ENCODE measurements at places on chromosomes 13 and 19.
A peak's percentile ranks its signal among the peaks of the same experiment; 100 is the strongest.

- DNase-seq: no peak
Measured at GRCh38 chr13:88153353-88153752, 482.2 kb downstream of the SLITRK5 start.

- DNase-seq: no peak
Measured at GRCh38 chr13:73194310-73194709, 135.5 kb downstream of the KLF5 start.

GRCh38 chr13:25649001-25649633 is 277.3 kb downstream of the ATP8A2 start:
- DNase-seq: no peak

GRCh38 chr13:32840989-32841713 is 175.1 kb upstream of the KL start:
- DNase-seq: no peak

GRCh38 chr19:10408511-10409283 is 5.4 kb upstream of the CDC37 start:
- no peak for DNase-seq

DNA sequence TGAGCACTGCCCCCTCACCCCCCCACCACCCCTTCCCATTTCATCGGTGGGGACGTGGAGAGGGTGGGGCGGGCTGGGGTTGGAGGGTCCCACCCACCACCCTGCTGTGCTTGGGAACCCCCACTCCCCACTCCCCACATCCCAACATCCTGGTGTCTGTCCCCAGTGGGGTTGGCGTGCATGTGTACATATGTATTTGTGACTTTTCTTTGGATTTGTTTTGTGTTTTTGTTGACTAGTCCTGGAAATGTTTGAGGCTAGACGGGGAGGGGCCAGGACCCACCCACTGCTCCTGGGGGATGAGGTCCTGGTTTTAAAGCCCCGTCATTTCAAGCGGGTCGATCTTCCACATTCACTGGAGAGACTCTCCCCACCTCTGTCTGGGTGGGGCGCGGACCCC is 3.0 kb upstream of the TEKTIP1 start:
- no peak for DNase-seq

DNA sequence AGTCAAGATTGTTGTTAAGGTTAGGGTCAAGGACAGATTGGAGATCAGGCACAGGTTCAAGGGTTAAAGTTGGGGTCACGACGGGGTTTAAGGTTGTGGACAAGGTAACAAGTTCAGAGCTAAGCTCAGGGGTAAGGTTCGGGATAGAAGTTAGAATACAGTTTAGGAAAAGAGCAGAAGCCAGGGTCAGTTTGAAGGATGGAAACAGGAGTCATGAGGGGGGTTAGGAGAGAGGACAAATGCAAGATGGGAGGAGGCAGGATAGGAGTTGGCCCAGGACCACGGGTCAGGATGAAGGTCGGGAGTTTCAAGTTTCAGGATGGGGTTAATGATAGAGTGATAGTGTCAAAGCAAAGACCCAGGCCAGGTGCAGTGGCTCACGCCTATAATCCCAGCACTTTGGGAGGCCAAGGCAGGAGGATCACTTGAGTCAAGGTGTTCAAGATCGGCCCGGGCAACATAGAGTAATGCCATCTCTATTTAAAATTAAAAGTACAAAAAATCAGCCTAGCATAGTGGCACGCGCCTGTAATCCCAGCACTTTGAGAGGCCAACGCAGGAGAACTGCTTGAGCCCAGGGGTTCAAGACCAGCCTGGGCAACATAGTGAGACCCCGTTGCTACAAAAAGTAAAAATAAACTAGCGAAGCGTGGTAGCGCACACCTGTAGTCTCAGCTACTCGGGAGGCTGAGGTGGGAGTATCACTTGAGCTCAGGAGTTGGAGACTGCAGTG is 7.7 kb downstream of the NPHS1 start:
- DNase-seq: no peak

DNA sequence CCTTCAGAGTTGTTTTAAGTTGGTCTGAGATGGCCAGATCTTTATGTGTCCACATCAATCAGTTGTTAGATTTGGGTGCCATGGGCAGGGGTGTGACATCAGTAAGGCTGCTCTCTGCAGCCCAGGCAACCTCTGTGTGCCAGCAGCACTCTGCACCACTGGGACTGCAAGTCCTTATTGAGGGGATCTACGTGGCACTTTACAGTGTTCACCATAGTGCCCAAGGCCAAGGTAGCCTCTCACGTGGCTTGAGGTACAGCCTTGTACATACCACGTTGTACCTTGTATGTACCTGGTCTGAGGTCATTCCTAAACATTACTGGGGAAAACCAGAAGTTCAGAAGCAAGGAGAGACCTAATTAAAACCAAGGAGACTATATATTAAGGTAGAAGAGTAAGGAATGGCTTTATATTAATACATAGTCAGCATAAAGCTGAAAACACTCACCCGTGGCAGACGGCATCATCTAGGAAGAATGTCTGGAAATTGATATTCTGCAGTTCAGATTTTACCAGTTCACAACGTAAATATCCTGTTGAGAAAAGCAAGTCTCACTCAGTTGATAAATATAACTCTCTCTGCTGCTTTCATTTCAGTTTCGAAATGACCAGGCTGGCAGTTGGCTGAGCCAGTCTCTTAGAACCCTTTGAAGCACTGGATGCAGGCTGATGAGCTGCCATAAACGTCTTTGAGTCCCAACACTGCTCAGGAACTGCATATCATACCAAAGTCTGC is 128.8 kb downstream of the ZDHHC20 start:
- DNase-seq: no peak

GRCh38 chr13:93169980-93170379 is 56.6 kb upstream of the GPC6 start:
- DNase-seq: peak; percentile 50

GRCh38 chr19:29445246-29445645 is 80.5 kb upstream of the VSTM2B start:
- no peak for DNase-seq

DNA sequence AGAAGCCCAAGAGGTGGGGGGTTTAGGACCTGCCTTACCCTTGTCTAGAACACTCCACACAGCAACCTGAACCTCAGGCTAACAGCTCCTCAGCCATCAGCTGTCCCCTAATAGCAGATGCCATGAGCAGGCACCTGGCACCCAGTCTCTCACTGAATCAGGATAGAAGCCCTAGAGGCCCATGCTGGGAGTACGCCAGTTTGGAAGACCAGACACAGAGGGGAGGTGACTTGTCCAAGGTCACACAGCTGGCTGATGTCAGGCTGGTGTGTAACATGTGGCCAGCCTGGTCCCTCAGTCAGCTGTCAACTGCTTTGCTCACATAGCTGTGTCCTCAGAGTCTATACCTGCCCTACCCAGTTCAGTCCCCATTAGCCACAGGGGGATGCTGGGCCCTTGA is 12.8 kb upstream of the SAMD1 start:
- no peak for DNase-seq

GRCh38 chr13:102779436-102780159 is 6.0 kb upstream of the TEX30 start:
- no peak for DNase-seq

DNA sequence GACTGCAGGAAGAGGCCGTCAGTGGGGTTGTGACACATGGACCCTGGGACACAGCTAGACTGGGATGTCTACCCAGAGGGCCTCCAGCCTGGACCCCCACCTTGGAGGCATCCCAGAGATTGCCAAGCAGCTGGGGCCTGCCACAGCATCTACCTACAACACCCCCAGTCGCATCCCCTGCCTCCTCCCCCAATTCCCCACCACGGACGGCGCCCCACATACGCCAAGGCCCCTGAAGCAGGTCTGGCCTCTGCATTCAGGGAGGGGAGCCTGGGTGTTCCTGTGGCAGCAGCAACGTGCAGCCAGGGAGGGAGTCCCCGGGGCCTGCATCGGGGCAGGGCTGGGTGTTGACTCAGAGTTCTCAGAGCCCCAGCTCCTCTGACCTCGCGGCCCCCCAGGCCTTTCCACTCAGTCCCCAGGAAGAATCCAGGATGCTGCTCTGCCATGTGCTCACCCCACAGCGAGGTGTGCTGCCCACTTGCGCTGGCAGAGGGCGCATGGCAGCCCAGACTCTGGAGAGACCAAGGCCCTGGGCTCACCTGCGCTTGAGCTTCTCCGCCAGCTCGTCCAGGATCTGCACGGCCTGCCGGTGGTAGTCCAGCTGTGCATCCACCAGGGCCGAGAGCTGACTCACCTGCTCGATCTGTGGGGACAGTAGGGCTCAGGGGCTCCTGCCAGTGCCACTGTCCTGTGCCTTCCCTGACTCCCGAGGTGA is 19.6 kb downstream of the MPND start:
- DNase-seq: no peak

DNA sequence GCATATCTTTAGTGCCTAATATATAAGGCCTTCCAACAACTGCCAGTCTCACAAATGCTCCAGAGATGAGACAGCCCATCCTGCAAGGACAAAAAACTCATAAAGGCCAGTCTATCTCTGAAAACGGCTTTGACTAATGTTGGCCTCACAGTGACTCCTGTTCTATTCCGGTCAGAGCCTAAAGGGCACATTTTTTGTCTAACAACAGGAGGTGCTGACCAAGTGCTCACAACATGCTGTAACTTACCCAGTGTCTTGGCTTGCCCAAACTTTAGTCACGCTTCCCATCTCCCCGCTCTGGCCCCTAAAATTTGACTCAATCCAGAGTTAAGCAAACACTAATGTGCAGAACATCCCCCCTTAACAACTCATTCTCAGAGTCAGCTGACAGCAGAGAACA is 1411.2 kb upstream of the MIR17HG start:
- DNase-seq: peak; percentile 54

DNA sequence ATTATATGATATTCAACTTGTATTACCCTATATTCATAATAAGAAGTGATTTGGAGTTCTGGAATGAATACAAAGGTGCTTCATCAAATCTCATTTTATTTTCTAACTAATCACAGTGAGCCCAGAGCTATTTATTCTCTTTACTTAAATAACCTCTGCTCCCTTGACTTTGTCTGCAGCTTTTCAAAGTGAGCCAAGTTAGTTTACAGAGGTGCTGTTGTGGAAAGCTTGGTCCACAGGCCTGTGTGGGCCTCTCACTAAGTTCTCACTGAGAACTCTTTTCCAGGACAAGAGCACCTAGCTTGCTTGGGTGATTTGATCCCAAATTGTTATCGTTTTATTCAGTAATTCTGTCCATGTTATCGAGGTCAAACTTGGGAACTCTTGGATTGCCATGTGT is 319.3 kb downstream of the RFC3 start:
- no peak for DNase-seq

DNA sequence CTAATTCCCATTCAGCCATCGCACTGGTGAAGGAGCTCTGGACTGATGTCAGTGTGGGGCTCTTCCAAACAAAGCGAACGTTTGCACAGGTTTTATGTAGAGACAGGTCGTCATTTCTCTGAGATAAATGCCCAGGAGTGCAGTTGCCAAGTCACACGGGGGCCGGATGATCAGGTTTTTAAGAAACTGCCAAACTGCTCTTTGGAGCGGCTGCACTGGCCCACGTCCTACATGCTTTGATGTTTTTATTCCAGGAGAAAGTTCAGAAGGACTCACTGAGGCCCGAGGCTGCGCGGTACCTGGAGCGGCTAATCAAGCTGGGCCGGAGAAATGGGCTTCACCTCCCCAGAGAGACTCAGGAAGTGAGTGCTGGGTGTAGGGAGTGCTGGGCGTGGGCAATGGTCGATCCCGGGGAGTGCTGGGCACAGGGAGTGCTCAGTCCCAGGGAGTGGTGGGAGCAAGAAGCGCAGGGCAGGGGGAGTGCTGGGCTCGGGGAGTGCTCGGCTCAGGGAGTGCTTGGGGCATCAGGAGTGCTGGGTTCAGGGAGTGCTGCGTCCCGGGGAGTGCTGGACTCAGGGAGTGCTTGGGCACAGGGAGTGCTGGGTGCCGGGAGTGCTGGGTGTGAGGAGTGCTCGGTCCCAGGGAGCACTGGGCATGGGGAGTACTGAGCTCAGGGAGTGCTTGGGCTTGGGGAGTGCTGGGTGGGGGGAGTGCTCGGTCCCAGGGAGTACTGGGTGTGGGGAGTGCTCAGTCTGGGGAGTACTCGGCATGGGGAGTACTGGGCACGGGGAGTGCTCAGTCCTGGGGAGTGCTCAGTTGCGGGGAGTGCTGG is 10.7 kb downstream of the THOP1 start:
- DNase-seq: no peak

- DNase-seq: no peak
Measured at GRCh38 chr13:39985071-39985470, 329.6 kb downstream of the COG6 start.

GRCh38 chr19:19131989-19132388 is 6.3 kb downstream of the TMEM161A start:
- no peak for DNase-seq

DNA sequence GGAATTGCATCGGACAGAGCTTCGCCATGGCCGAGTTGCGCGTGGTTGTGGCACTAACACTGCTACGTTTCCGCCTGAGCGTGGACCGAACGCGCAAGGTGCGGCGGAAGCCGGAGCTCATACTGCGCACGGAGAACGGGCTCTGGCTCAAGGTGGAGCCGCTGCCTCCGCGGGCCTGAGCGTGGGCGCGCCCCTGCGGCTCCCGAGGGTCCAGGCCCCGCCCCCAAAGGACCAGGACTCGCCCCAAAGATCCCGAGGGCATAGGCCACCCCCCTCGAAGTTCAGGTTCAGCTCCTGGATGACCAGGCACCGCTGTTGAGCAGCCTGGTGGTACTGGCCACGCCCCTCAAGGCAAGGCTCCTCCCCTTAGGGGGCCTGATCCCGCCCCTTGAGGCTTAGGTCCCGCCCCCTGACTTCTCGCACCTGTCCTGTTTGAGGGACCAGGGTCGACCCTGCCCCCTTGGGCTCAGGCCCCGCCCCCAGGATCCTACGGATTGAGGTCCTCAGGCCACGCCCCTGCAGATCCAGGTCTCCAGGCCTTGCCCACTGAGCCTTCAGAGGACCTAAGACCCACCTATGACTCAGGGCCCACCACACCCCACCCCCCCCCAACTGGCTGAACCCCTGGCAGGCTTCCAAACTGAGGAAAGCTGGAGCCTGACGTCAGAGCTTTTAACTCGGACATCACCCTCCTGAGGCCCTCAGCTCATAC is 43.1 kb downstream of the CYP4F22 start:
- DNase-seq: peak; percentile 86

GRCh38 chr13:112968910-112969691 is at the start of gene MCF2L:
Gene MCF2L (plus strand): TSS chr13:112969214. CDS start chr13:112969380, 166 bp downstream.
- no peak for DNase-seq

GRCh38 chr19:19050731-19051130 is 13.1 kb upstream of the SLC25A42 start:
- no peak for DNase-seq

- DNase-seq: no peak
Measured at GRCh38 chr19:29420065-29420464, 105.7 kb upstream of the VSTM2B start.

GRCh38 chr13:92346046-92346445 is 880.6 kb upstream of the GPC6 start:
- no peak for DNase-seq

GRCh38 chr13:46317120-46317519 is 69.9 kb downstream of the RUBCNL start:
- DNase-seq: no peak

- DNase-seq: no peak
Measured at GRCh38 chr13:99282264-99283231, 24.4 kb upstream of the GPR18 start.

GRCh38 chr13:31556376-31556775 is 182.9 kb upstream of the RXFP2 start:
- DNase-seq: no peak

- no peak for DNase-seq
Measured at GRCh38 chr19:4371247-4372164, 28.1 kb downstream of the MPND start.

- DNase-seq: no peak
Measured at GRCh38 chr13:82436099-82436585, 1446.1 kb downstream of the SLITRK1 start.

Measured in Caki2 (cell line).